Esophagus muscularis mucosa (tissue), 4 donors: ENCODE measurements at places on chromosomes 5 and 9. TPM values are rescaled to one million over a fixed set of nuclear protein-coding genes. Genes with fewer than 3 reads are reported as not detected.

DNA sequence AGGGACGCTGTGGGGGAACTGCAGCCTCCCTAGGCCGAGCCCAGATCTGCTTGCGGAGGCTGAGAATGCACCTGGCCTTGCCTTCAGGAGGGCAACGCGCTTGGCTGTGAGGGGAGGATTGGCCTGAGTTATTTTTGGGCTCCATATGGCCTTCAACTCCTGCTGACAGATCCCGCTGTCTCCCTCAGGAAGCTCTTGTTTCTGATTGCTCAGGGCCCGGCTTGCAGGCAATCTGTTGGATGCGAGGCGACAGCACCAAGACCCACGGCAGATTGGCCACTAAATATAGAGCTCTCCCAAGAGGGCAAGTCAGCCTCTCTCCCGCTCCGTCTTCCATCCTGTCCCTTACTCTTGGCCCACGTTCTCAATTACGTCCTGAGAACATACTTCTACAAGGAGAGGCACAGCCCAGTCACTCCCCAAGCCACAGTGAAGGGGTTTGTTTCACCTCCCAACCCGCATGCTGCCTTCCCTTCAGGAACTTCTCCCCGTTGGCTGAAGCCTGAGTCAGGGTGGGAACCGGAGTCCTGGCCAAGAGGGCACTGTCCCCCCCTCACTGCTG, 53.6 kb downstream of the RASGEF1C start:
- DNase-seq = peak; percentile 87

DNA sequence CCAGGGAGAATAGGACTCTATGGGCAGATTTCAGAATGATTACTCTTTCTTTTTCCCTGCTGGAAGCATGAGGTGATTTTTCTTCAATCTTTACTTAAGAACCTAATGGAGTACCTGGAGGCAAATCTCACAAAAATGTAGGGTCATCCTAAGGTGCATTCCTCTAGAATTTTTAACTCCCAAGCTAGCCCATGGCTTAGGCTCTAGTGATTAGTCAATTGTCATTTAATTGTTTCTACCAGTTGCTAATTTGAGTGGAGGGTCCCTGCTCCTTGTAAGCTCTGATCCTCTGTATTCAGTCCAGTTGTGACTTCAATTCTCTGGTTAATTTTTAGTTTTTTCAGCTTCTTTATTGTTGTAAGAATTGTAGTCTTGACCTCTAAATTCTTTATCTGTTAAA, 467.0 kb downstream of the HTR1A start:
- no peak for DNase-seq

- no peak for DNase-seq
Measured at GRCh38 chr9:29389421-29389820, 1816.1 kb upstream of the C9orf72 start.

- no peak for DNase-seq
Measured at GRCh38 chr9:16447946-16448345, 422.5 kb downstream of the BNC2 start.

DNA sequence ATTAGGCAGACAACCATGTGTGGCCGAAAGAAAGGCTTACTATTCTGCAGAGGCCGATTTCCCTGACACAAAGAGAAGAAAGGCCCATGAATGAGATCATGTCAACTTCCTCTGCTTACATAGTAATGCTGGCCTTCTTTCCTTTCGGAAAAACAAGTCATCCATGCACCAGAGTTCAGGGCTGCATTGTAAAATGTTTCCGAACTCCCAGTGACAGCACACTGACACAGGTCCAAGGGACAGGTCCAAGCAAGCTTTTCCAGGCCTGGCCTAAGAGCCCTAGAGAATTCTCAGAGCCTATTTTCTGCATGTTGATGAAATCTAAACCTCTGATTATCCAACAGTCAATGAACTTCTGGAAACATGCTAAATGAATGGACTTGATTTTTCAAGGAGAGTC, 140.9 kb downstream of the ZNF608 start:
- no peak for DNase-seq

DNA sequence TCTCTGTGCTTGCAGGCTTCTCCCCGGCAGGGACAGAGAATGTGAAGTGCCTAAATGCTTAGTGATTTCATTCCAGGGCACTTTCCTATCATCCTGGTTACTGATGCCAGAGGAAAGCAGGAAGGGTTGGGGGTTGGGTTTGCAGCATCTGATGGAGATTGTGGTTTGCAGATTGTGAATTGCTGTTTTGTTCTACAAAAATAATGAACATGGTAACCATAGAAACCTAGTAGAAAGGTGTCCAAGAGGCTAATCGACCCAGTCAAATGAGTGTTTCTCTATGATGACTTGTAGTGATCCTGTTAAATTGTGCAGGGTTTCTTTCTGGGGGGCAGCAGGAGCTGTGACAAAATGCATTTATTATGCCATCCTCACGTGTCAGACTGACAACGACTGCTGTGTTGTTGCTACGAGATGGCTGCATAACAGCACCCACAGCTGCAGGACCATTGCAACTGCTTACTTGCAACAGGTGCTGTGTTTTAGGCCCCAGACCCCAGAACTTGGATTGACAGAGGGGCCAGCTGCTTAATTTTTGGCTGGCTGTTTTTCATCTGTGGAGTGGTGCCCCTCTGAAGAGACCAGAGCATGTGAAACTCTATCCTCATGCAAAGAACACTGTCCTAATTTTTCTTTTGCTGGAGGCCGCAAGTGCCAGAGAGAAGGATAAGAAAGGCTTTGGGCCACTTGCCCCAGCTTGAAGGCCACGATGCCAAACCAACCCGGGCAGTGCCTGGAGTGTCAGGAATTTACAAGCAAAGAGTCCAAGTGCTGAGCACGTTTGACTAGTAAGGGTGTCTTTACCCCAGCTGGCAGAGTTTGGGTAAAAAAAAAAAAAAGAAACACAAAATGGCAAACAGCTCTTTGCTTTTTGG, 397.8 kb downstream of the GADD45G start:
- no peak for DNase-seq

DNA sequence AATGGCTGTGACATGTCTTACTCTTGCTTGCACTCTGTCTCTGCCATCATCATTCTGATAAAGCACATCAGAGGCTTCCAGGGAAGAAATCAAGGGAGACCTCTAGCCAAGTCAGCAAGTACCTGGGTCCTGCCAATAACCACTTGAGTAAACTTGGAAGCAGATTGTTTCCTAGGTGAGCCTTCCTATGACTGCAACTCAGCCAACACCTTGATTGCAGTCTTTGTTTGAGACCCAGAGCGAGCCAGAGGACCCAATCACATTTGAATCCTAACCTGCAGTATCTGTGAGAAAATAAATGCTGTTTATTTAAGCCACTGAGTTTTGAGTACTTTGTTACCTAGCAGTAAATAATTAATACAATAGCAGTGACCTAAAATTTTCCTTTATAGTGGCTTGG, 356.8 kb upstream of the CHD1 start:
- DNase-seq = no peak

DNA sequence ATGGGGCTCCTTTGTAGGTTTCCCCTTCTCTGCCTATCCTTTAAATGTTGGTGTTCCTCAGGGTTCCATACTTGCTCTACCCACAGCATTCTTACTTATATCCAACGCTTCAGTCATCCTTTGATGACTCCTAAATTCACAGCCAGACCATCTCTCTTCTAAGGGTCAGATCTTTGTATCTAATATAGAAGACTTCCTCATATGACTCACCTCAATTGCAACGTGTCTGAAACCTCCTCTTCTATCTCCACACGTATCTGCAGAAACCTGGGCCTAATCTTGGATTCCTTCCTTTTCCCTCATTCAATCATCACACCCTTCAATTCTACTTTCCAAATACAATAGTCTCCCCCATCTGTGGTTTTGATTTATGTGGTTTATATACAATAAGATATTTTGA, 68.3 kb downstream of the HMGCR start:
- DNase-seq = no peak

DNA sequence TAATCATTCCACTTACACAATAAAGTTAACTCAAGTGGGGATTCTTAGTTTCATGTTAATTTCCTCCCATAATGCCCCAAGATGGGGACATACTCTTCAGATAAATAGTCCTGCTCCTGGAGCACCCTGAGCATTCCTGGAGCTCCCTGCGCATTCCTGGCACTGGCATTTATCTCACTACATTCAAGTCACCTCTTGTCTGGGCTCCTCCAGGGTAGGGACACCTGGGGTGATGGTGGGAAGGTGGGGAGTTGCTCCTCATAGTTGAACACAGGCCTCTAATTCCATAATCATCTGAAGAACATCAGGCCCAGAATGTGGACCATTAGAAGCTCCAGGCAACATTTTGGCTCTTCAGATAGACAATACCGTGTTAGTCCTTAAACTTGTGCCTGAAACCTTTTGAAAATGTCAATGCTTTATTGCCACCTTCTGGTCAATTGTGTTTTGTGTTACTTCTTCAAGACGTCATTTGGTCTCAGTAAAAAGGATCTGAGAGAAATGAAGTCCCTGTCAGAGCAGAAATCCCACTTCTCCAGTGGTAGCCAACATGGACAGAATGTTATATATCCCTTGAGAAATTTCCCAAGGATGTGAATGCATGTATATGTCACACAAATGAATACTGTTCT, 14.2 kb upstream of the AGGF1 start:
- no peak for DNase-seq

DNA sequence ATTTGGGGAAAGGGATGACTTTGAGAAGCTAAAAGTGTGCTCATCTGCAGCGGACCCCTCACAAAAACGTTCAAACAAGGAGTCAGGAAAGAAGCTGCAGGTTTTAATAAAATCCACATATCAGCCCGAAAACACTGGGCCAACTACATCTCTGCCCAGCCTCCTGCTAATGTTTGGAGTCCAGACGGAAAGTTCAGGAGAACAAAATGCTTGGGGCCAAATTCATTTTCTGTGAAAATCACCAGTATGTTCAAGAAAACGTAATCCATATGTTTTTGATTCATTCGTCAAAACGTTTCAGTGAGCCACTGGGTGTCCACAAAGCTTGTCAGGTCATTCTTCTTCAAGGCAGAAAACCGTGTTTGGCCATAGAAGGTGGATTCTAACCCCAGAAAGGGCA, 87.5 kb upstream of the GAS1 start:
- no peak for DNase-seq

DNA sequence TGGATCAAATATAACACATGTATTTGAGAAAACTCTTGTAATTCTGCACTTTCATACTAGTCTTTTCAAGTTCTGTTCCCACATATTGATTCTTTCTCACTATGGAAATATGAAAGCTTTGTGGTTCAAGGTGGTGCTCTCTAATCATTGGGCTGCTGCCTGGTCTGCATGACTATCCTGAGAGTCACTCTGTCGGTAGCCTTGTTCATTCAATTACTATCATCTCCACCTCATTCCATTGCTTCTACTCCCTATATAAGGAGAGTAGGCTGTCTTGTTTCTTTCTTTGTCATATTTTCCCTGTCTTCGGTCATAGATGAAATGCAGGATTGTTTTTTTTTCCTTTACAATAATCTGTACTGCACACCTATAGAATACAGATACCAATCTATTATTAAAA, 341.4 kb upstream of the ACTBL2 start:
- no peak for DNase-seq

DNA sequence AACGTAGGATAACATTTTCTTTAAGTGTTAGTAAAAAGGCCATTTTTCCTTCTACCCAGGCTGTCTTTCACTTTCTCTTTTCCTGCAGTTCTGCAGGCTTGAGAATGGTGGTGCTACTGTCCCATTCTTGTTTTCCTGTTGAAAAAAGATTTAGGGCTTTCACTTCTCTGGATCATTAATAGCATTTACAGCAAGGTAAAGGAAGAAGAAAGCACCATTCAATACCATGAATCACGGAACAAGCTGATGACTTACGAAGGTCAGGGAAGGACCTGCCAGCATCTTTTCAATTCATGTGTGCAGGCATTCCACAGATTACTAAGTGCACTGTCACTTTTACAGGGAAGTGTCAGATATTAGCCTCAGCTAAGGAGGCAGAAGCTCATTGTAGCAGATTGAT, 292.8 kb downstream of the YTHDC2 start:
- DNase-seq = no peak

- no peak for DNase-seq
Measured at GRCh38 chr5:147539053-147539452, 29.2 kb upstream of the DPYSL3 start.

DNA sequence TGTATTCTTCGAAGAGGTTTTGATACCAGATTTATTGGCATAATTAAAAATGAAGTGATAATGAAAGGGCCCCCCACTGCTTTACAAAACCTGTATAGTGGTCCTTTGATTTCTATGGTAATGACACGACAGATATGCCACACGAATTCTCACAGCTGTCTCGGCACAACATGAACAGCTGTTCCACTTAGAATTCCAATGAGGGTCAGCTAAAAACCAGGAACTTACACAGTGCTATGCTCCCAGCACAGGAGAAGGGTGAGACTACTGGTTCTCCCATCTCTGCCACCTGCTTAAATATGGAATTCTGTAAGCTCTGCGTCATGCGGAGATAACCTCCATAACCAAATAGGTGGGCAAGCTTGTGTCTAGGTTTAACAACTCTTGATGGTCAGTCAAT, 183.0 kb upstream of the EFNA5 start:
- no peak for DNase-seq

DNA sequence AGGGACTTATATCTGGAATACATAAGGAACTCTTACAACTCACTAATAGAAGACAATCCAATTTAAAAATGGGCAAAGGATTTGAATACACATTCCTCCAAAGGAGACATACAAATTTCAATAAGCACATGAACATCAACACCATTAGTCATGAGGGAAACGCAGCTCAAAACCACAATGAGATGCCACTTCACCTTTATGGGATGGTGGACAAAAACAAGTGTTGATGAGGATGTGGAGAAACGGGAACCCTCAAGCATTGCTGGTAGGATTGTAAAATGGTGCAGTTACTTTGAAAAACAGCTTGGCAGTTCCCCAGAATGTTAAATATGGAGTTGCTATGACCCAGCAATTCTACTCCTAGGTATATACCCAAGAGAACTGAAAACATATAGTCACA, 72.7 kb upstream of the IER5L start:
- DNase-seq = no peak

The ENTPD2 gene
- total RNA-seq = 0.42 TPM

The GADD45G gene
- 90.3 TPM for total RNA-seq

The SPATA31C1 gene
- not detected for total RNA-seq

The FSTL4 gene
- total RNA-seq = not detected

The ARHGEF37 gene
- 20.7 TPM for total RNA-seq

The PAIP2 gene
- total RNA-seq = 73.6 TPM

The IFNA2 gene
- total RNA-seq = not detected

The PCDHGA4 gene
- 3.9 TPM for total RNA-seq

The FGFR4 gene
- 4.5 TPM for total RNA-seq

The ERBIN gene
- total RNA-seq = 50.7 TPM

The MXD3 gene
- 8.8 TPM for total RNA-seq

The GRIN1 gene
- total RNA-seq = 0.19 TPM

The OR1L6 gene
- total RNA-seq = not detected

The SPINK7 gene
- not detected for total RNA-seq

The GDA gene
- not detected for total RNA-seq

The BTNL8 gene
- total RNA-seq = not detected
